Type B pancreatic cell (in vitro differentiated cells): ENCODE measurements at places on chromosomes 11 and 22. TPM values are rescaled to one million over a fixed set of nuclear protein-coding genes. Genes with fewer than 3 reads are reported as not detected.

DNA sequence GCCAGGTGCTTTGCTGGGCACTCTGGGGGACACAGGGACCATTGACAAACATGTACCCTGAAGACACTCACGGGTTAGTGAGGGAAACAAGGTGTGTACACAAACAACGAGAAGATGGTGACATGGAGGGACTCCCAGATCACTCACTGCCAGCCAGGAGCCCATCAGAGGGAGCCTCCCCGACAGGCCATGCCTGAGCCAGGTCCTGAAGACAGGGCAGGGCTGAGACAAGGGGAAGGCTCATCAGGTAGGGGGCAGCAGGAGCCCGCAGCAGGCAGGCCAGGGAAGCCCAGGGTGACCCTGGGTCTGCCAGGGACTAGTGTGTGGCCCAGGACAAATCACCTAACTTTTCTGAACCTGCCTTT lies 127.9 kb downstream of the BUD13 start:
- H3K4me3 ChIP-seq: no peak overlapping the region
- H3K27ac ChIP-seq: no peak overlapping the region
- H3K36me3 ChIP-seq: no peaks in the 10 kb centered on the region

Gene DNAL4
- 23.9 and 31.5 TPM in 2 replicates for total RNA-seq

- no peak overlapping the region for H3K4me3 ChIP-seq
- peaks cover 41% of the 10 kb centered on the region for H3K27me3 ChIP-seq
- H3K27ac ChIP-seq: no peak overlapping the region
- H3K4me1 ChIP-seq: peaks cover 24% of the 10 kb centered on the region
- H3K36me3 ChIP-seq: no peaks in the 10 kb centered on the region
Observed at GRCh38 chr11:131609337-131609736, 238.9 kb downstream of the NTM start.

GRCh38 chr11:121810291-121810690 lies 305.7 kb downstream of the BLID start:
- no peak overlapping the region for H3K4me3 ChIP-seq
- H3K36me3 ChIP-seq: peaks cover 10% of the 10 kb centered on the region
- no peaks in the 10 kb centered on the region for H3K4me1 ChIP-seq

DNA sequence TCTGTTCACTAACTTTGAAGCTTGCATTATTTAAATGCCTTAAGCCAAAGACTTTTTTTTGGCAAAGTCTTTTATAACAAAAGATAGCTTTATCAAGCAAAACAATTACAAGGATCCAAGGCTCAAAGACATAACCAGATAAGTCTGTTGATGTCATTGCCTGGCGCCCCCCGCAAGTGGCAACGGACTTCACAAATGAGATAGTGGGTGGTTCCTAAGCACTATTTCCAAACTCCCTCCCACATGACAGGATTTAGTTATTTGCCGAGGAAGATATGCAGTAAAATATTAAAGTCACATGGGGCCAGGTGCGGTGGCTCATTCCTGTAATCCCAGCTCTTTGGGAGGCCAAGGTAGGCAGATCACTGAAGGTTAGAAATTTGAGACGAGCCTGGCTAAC lies 194.2 kb upstream of the DDI1 start:
- peaks cover 6% of the 10 kb centered on the region for H3K36me3 ChIP-seq
- no peak for DNase-seq
- H3K4me3 ChIP-seq: no peak overlapping the region
- H3K27ac ChIP-seq: no peak overlapping the region
- peaks cover 10% of the 10 kb centered on the region for H3K4me1 ChIP-seq

DNA sequence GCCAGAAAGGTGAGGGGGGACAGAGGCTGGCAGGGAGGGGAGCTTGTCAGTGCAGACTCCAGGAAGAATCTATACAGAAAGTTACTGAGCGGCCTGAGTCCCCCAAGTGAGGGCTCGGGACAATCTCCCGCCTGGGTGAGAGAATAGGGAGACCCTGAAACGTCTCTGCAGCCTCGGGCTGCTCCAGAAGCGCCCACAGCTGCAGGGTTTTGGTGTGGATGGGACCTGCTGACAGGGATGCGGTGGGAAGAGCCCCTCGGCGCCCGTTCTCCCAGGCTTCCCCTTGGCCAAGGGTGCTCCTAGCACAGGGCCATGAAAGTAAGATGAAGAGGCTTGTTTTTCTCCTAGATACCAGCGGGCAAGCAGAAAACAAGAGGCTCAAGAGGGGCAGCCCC lies 743 bp upstream of the RCE1 start:
- H3K27ac ChIP-seq: peak overlapping the region; percentile 91
- H3K36me3 ChIP-seq: peaks cover 4% of the 10 kb centered on the region
- H3K27me3 ChIP-seq: no peaks in the 10 kb centered on the region
- peaks cover 21% of the 10 kb centered on the region for H3K4me1 ChIP-seq
- no peak for DNase-seq
- H3K4me3 ChIP-seq: peak overlapping the region; percentile 91

GRCh38 chr11:99865951-99866350 lies 821.1 kb upstream of the ARHGAP42 start:
- H3K36me3 ChIP-seq: no peaks in the 10 kb centered on the region
- peaks cover 5% of the 10 kb centered on the region for H3K4me1 ChIP-seq
- H3K27me3 ChIP-seq: no peaks in the 10 kb centered on the region

Gene WEE1
- total RNA-seq: 80.1 and 104 TPM in 2 replicates

DNA sequence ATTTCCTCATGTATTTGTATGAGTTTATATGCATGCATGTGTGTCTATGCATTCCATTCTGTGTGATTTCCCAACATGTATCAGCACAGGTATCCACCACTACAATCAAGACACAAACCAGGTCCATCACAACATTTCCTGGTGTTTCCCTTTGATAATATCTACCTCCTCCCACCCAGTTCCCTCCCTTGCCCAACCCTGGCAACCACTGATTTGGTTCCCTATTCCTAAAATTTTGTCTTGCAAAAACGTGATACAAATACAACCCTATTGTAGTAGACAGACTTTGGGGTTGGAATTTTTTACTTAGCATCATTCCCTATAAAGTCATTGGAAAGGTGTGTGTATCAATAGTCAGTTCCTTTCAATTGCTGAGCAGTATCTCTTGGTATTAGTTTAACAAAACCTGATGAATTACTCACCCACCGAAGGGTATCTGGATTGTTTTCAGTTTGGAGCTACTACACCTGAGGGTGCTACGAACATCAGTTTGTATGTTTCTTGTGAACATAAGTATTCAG lies 51.8 kb upstream of the IGLL5 start:
- no peak overlapping the region for H3K4me3 ChIP-seq
- H3K36me3 ChIP-seq: no peaks in the 10 kb centered on the region
- H3K27ac ChIP-seq: no peak overlapping the region
- H3K4me1 ChIP-seq: no peaks in the 10 kb centered on the region
- H3K27me3 ChIP-seq: peaks cover 29% of the 10 kb centered on the region

DNA sequence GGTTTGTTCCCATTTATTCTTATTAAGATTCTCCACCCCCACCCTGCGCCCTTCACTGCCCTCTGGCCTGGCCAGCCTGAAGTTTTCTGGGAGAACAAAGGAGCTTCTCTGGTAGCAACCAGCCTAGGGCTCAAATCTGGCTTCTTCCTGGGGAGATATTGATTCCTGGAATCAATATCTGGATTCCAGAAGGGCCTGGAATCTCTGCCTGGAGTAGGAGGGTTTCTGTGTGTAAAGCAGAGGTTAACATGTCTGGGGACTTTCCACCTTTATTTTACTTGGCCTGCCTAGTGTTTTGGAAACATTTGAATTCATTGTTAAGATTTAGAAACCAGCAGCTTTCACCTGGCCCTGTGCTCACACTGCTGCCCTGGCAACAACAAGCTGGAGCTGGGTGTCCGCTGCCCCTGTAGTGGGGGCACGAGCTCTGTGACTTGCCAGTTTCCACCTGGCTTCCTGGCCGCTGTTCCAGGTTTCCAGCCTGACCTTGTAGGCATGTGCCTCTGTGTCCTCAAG lies 5.5 kb downstream of the C11orf91 start:
- no peaks in the 10 kb centered on the region for H3K36me3 ChIP-seq
- peaks cover 14% of the 10 kb centered on the region for H3K27me3 ChIP-seq
- no peak overlapping the region for H3K4me3 ChIP-seq
- peaks cover 37% of the 10 kb centered on the region for H3K4me1 ChIP-seq
- no peak for DNase-seq

DNA sequence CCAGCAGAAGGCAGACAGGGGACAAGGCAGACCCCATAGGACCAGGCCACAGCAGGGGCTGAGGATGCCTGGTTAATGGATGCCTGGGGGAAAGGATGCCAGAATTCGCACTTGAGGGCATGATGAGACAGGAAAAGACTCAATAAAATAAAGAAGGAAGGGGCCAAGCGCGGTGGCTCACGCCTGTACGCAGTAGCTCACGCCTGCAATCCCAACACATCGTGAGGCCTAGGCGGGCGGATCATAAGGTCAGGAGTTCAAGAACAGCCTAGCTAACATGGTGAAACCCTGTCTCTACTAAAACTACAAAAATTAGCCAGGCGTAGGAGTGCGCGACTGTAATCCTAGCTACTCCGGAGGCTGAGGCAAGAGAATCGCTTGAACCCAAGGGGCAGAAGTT lies 9.8 kb downstream of the APOBEC3D start:
- H3K27ac ChIP-seq: no peak overlapping the region
- H3K4me1 ChIP-seq: peaks cover 9% of the 10 kb centered on the region
- no peak for DNase-seq
- H3K27me3 ChIP-seq: no peaks in the 10 kb centered on the region

Gene MUC15
- 6.9 and 19.7 TPM in 2 replicates for total RNA-seq

- H3K27ac ChIP-seq: no peak overlapping the region
- DNase-seq: no peak
- H3K27me3 ChIP-seq: no peaks in the 10 kb centered on the region
- H3K4me3 ChIP-seq: no peak overlapping the region
- H3K4me1 ChIP-seq: no peaks in the 10 kb centered on the region
Observed at GRCh38 chr11:10029386-10030121, 264.5 kb downstream of the SBF2 start.

- H3K27me3 ChIP-seq: no peaks in the 10 kb centered on the region
- no peak overlapping the region for H3K27ac ChIP-seq
- H3K4me3 ChIP-seq: no peak overlapping the region
- peaks cover 6% of the 10 kb centered on the region for H3K4me1 ChIP-seq
- DNase-seq: no peak
- no peaks in the 10 kb centered on the region for H3K36me3 ChIP-seq
Observed at GRCh38 chr22:39277142-39277607, 32.4 kb upstream of the PDGFB start.

DNA sequence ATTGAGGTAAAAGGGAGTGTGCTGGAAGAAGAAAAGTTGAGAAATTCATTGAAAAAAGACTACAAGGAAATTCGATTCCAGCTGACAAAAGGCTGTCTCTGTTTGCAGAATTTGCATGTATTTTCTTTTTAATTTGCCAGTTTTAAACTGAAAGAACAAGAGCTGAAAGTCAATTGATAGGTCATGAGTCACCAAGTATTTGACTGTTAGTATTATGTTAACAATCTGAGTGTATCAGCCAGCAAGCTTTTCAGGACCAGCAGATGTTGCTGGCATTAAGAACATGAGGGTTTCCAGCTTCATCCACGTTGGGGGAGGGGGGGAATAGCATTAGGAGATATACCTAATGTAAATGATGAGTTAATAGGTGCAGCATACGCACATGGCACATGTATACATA lies 726.7 kb downstream of the METTL15 start:
- DNase-seq: no peak
- no peaks in the 10 kb centered on the region for H3K36me3 ChIP-seq
- no peaks in the 10 kb centered on the region for H3K27me3 ChIP-seq
- no peak overlapping the region for H3K4me3 ChIP-seq
- peaks cover 9% of the 10 kb centered on the region for H3K4me1 ChIP-seq

DNA sequence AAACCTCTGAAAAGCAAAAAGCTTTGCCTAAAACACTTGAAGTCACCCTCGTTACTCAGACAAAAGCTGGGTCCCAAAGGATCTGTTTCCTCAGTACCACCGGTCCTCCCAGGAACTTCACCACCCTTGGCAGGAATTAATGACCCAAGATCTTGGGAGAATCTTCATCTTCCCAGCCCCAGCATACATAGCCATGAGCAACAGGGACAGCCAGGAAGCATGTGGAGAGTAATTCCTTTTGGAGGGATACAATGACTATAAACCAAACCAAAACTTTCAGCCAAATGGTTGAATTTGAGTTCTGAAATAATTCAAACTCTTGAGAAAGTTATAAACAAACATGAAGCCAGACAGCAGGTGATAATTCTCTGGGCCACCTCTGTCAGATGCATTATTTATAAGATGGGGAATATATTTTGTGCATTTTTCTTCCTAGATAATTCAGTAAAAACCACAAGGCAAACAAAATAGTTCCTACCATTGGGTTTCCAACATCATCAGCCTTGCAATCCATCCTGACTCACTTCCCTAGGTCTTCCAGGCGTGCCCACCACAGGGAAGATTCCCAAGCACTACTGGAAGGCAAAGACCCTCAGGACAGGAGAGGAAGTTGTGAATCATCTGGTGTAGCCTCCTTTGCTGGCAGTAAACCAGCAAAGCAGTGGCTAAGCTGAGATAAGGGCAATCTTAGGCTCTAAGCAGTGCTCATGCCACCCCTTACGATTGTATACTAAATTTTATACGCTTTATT lies 71.7 kb upstream of the DRD2 start:
- no peaks in the 10 kb centered on the region for H3K36me3 ChIP-seq
- peaks cover 10% of the 10 kb centered on the region for H3K4me1 ChIP-seq
- peaks cover 19% of the 10 kb centered on the region for H3K27me3 ChIP-seq
- DNase-seq: no peak
- no peak overlapping the region for H3K27ac ChIP-seq

Gene SPON1
- total RNA-seq: 14.8 and 31.7 TPM in 2 replicates

DNA sequence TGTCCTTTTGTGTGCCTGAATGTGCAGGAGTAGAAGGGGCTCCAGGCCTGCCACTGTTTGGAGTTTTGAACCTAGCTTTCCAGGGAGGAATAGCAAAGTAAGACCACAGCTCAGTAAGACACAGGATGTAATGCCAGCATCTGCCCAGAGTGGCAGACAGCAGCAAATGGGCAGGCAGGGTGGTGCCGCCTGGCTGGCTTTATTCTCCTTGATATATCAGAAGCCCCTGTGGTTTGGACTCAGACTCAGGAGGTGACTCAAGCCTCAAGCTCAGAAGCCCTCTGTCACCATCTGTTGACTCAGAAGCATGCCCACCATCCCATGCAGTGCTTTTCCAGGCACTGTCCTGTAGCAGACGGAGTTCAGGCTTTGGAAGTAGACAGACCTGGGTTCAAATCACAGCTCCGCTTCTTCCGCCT lies 72.7 kb upstream of the TTC12 start:
- DNase-seq: no peak
- H3K4me3 ChIP-seq: no peak overlapping the region
- peaks cover 10% of the 10 kb centered on the region for H3K27me3 ChIP-seq

- H3K27me3 ChIP-seq: peaks cover 36% of the 10 kb centered on the region
- H3K4me1 ChIP-seq: peaks cover 13% of the 10 kb centered on the region
- H3K36me3 ChIP-seq: no peaks in the 10 kb centered on the region
- no peak overlapping the region for H3K27ac ChIP-seq
- DNase-seq: no peak
Observed at GRCh38 chr11:33452836-33453624, 195.8 kb downstream of the HIPK3 start.

- no peaks in the 10 kb centered on the region for H3K36me3 ChIP-seq
- DNase-seq: no peak
- H3K27ac ChIP-seq: no peak overlapping the region
- H3K4me1 ChIP-seq: peaks cover 11% of the 10 kb centered on the region
- no peak overlapping the region for H3K4me3 ChIP-seq
Observed at GRCh38 chr11:69539416-69540117, 58.1 kb downstream of the LINC01488 start.
